Activated CD8-positive, alpha-beta memory T cell treated with anti-CD3 and anti-CD28 coated beads for 4 hours (primary cell): ENCODE measurements at places on chromosomes 4 and X.

- no peak for DNase-seq
Observed at GRCh38 chr4:84046551-84046950, 452.5 kb downstream of the NKX6-1 start.

- no peak for DNase-seq
Observed at GRCh38 chrX:7120878-7121219, 26.7 kb upstream of the STS start.

- DNase-seq = no peak
Observed at GRCh38 chrX:38106991-38107655, 100.8 kb downstream of the SYTL5 start.

DNA sequence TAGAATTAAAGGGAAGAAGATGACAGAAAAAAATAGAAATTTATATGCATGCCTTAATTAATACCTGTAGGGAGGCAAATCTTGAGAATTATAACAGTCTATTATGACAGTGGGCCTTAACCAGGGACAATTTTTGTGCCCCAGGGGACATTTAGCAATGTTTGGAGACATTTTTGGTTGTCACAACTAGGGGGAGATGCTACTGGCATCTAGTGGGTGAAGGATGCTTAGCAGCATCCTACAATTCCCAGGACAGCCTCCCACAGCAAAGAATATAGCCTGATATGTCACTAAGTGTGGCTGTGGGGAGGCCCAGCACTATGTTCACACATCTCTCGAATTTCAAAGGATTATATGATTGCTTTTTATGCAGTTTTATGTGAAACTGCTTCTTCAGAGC is 10.5 kb downstream of the GPR82 start:
- no peak for DNase-seq

DNA sequence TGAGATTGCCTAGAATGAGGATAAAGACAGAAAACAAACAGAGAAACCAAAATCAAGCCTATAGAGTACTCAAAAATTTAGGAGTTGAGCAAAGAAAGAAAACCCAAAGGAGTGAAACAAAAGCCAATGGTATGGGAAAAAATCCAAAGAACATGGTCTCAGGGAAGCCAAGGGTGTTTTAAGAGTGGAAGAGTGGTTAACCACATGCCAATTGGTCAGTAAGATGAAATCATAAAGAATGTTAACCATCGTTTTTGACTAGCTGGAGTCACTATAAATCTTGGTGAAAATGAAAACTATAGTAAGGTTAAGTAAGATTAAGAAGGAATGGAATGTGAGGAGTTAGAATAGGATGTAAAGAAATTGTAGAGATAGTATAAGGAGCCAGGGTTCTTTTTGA is 64.7 kb upstream of the RPL34 start:
- DNase-seq = no peak

GRCh38 chrX:45621376-45622041 is 420.8 kb upstream of the DIPK2B start:
- no peak for DNase-seq

GRCh38 chrX:154652311-154653047 is 900 bp downstream of the CTAG2 start:
- no peak for DNase-seq

DNA sequence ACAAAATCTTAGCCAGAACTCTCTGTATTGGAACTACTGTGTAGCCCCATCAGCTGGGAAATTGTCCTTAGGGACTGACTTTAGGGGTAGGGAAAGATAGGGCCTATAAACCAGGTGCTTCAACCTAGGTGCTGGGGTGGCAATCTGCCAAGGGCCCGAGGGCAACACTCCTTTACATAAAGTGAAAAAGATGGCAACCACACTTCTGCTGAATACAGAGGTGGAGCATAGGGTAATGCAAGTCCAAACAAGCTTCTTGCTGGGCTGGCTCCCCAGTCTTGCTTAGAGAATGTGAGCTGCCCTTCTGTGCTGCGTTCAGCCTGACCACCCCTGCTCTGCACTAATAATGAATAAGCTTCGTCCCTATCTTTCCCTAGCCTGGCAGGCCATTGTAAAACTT is 9.8 kb downstream of the ZBTB33 start:
- no peak for DNase-seq

DNA sequence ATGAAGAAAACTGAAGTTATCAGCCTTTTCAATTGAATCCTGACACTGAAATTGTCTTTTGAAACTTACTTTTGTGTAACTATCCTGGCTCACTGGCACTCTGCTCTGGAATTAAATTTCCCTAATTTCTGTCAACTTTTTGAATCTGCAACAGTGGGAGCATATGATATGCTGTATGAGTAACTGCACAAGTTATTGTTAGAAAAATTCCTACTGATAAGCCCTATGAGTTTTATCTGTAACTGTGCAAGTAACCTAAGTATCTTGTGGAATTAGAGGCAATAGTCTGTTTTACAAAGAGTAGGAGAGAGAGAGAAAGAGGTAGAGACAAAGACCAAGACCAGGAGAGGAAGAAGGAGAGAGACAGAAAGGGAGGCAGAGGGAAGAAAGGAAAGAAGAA is 9.2 kb upstream of the HPGD start:
- no peak for DNase-seq

DNA sequence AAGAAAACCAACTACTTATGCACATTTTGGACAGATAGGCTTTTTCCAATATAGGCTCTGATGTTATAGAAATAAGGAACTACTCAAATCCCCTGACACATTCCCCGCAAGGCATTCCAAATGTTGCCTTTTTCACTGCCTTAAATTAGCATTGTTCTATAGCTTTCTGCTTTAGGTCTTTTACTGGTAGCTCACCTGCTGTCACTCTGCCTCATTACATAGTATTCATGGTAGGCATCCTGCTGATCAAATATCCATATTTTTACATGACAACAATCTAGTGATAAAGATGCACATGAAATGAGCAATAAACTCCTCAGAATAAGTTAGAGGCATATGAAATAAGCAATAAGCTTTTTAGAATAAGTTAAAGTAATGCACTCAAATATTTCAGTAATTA is 542.7 kb downstream of the FAM133A start:
- DNase-seq = no peak

DNA sequence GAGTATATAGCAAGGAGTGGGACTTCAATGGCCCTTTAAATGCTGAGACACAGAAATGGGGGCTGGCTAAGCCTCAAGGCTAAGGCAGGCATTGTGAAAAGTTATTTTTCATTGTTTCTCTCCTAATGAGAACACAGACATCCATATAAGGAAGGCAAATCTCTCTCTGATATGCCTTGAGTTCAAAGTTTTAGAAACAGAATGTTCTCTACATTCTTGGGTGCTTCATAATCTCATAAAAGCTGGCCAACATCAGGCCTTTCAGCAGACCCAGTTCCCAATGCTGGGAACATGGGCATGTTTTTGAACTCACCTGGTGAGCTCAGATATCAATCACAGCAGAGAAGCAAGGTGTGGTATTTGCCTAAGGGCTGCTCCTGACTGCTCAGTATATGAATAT is 19.4 kb upstream of the RAB40A start:
- no peak for DNase-seq

DNA sequence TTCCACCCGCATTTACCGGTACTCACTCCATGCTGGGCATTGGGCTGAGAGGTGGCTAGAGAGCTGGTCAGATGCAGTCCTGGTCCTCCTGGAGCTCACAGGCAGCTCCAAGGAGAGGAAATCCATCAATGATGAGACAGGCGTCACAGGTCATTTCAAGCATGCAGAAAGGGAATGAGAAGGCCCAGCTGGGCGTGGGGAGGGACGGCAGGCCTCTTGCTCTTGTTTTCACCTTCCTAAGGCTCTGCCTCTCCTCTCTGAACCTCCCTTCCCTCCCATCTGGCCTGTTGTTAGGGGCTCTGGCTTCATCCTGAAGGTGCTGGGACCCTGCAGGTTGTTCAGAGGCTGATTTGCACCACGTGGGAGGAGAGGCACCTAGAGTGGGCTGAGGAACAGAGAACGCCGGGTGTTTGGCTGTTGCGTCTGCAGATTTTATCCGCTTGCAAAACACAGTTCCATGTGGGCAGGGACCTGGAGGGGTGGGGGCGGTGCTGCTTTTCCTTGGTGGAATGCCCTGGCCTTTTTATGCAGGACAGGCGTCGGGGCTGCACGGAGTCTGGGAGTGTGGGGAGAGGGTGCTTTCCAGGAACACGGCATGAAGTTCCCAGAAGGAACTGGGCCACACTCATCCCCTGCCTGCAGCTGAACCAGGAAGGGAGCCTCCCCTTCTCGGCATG is 81.5 kb upstream of the PSAPL1 start:
- no peak for DNase-seq

DNA sequence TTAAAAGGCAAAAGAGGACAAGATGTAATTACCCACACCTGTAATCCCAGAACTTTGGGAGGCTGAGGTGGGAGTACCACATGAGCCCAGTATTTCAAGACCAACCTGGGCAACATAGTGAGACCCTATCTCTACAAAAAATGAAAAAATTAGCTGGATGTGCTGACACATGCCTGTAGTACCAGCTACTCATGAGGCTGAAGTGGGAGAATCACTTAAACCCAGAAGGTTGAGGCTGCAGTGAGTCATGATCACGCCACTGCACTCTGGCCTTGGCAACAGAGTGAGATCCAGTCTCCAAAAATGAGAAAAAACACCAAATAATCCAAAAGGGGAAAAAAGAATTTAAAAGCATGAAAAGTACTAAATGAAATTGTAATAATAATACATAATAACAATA is 30.8 kb downstream of the NR0B1 start:
- DNase-seq = no peak

DNA sequence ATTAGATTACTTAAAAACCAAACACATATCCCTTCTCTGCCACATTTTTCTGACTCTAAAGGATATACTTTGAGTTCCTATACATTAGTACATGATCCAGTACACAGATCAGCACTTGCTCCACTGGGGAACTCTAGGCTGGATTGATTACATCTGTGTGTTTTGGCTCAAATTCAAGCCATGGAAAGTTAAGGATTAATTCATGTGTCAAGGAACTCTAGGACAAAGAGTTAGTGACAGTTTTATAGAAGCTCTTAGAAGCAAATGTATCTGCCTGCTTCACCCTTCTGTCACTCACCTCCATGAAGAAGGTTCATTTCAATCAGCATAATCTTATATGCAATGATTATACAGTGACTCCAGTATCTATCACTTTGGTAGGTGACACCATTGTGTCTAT is 43.2 kb downstream of the SCFD2 start:
- DNase-seq = no peak

DNA sequence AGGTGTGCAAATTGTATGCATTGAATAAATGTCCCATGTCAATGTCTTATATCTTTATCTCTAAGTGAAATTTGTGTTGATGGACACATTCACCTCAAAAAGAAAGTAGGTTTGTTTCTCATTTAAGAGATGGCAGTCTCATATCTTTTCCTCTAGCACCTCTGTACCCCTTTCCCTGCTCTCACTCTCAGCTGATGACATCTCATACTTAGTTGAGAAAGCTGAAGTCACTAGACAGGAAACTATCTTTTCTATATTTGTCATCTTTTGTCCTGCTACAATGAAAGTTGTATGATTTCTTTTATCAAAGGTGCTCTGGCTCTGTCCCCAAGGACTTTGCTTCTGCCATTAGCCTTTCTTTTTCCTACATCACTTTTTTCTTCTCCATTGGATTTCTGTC is 84.0 kb upstream of the GRPR start:
- no peak for DNase-seq

GRCh38 chr4:56438766-56439165 is 2.7 kb downstream of the PAICS start:
- DNase-seq = no peak

DNA sequence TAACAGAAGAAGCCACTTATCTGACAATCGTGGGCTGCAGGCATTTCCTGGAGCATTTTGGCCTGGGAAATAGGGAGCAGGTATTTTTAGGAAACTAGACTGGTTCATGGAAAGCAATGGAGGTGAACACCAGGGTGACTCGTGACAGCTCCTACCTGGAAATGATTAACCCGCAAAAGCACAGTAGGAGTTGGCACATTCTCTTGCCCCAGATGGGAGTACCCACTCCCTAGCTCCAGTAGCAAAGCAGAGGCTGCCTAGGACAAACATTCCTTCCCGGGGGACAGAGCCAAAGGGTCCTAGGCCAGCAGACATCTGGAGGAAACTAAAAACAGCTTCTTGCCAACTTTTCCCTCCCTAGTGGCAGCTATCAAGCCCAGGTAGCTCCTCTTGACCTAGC is 29.0 kb downstream of the RTL5 start:
- DNase-seq = no peak

DNA sequence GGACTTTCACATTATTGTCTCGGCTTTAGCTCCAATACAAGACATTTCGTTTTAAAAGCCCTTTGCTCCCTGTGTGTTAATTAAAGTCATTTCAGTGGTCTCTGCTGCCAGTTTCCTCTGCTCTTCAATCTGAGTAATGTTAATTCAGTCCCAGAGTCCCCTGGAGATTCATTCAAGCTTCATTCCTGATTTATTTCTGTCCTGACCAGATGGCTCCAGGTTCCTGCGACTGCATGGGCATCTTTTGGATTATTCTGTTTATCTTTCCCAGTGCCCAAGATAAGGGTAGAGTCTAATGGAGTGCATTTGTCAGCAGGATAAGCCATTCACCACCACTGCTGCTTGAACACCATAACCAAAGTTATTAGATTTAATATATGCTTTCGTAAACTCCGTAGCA is 6.1 kb upstream of the PAGE1 start:
- no peak for DNase-seq

DNA sequence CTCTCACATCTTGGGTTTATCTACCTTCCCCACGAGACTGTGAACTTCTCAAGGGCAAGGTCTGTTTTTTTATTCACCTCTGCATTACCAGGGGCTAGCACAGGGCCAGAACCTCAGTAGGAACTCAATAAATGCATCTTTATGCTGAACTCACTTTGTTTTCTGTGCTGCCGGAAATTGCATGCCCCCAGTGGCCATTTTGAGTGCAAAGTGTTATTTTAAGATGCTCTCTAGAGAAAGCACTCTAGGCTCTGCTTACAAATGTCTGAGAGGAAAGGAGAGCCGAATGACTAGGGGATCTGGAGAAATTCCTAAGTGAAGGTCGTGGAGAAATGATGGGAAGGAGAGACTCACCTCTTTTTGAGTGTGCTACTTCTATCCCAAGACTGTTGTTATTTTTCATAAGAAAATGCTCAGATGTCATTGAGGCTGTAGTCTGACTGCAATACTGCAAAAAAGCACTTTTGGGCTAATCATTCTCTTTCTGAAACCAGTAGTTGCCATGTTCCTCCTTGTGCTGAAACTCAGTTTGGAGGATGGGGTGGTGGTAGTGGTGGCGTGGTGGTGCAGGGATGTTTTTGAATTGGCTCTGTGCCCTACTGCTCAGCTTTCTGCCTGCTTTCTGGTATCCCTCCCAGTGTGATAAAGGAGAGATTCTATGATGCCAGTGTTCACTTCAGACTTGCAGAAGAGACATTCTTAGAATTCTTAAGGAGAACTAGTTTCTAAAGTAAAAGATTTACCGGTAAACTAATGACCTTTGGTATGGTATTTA is 41.3 kb downstream of the DOCK11 start:
- DNase-seq = no peak
